ENCODE measurements at places on chromosomes 12 and 14. TPM values are rescaled to one million over a fixed set of nuclear protein-coding genes. Genes with fewer than 3 reads are reported as not detected.

Gene SMCO2
- not detected for polyA plus RNA-seq

Gene SERPINA12
- not detected for polyA plus RNA-seq

Gene SLCO1B1
- not detected for polyA plus RNA-seq

Gene SMIM41
- not detected for polyA plus RNA-seq

Gene KRT2
- 0.51 TPM for polyA plus RNA-seq

Gene FAM181A
- not detected for polyA plus RNA-seq

Gene RASAL1
- polyA plus RNA-seq: not detected

Gene ASB2
- polyA plus RNA-seq: 4.2 TPM

Gene AQP2
- polyA plus RNA-seq: not detected

Gene MGAT4C
- polyA plus RNA-seq: not detected

GRCh38 chr14:105889666-105890473, 363.5 kb downstream of the TMEM121 start:
- no peak overlapping the region for H3K4me3 ChIP-seq
- H3K27ac ChIP-seq: no peak overlapping the region
- H3K27me3 ChIP-seq: peaks cover 1% of the 10 kb centered on the region
- no peaks in the 10 kb centered on the region for H3K4me1 ChIP-seq

DNA sequence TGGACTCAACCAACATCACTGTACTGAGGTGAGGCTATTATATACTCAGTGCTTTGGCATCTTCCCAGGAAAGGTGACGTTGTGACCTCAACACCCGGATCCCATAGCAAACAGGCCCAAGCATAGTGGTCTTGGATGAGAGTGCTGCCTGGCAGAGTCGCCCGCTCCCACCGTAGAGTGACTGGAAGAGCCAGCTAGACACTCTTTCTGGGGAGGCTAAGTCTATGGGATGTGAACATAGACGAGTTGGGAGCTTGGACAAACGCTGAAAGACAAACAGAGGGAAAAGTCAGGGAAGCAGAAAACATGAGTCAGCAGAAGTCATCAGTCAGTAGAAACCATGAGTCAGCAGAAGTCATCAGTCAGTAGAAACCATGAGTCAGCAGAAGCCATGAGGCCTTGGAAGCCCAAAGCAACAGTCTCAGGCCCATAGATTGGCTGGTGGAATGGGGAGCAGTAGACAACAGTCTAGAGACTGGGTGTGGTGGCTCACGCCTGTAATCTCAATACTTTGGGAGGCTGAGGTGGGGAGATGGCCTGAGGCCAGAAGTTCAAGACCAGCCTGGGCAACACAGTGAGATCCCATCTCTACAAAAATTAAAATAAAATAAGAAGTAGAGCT, 66.4 kb upstream of the MAP1LC3B2 start:
- no peaks in the 10 kb centered on the region for H3K36me3 ChIP-seq
- H3K27me3 ChIP-seq: peaks cover 6% of the 10 kb centered on the region
- DNase-seq: no peak
- H3K4me1 ChIP-seq: no peaks in the 10 kb centered on the region

- H3K36me3 ChIP-seq: no peaks in the 10 kb centered on the region
- no peaks in the 10 kb centered on the region for H3K4me1 ChIP-seq
- H3K27ac ChIP-seq: no peak overlapping the region
- DNase-seq: no peak
- peak overlapping the region; percentile 7 for H3K4me3 ChIP-seq
Measured at GRCh38 chr12:80707830-80708258, 410 bp downstream of the MYF6 start.

DNA sequence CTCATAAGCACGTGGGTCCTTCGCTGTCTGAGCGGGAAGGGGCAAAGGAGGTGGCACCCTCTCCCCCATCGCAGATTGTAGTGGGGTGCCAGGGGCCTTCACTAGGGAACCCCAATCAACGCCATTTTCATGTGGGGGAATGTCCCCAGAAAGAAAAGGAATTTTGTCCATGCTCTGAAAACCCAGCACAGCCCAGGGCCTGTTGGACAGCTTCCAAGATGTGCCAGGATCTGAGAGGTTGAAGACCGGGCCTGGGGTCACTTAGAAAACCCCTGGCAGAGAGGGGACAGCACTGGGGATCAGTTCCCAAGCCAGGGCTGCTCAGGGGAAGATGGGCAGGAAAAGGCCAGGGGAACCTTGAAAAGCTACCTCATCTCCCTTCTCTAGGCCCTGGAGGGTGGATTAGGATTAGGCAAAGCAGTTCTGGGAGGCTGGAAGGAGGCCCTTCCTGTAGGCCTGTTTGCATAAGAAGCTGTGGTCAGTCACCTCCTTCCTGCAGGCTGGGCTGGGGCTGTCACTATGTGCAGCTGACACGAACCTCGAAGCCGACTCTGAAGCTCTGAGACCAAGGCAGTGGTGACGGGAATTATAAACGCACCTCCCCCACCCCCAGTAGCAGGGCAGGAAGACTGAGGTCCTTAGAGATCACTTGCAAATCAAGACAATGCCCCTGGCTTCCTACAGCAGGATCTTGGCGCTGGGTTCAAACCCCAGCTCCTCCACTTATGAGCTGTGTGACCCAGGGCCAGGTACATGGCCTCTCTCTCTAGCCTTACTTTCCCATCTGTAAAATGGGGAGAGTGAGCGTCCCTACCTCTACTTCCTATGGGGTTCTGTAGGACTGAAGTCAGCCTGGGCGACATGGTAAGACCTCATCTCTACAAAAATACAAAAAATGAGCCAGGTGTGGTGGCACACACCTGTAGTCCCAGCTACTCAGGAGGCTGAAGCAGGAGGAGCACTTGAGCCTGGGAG, 29.0 kb downstream of the TESC start:
- peak; percentile 30 for DNase-seq
- peak overlapping the region; percentile 60 for H3K27ac ChIP-seq
- peaks cover 2% of the 10 kb centered on the region for H3K27me3 ChIP-seq
- H3K4me3 ChIP-seq: peak overlapping the region; percentile 38

DNA sequence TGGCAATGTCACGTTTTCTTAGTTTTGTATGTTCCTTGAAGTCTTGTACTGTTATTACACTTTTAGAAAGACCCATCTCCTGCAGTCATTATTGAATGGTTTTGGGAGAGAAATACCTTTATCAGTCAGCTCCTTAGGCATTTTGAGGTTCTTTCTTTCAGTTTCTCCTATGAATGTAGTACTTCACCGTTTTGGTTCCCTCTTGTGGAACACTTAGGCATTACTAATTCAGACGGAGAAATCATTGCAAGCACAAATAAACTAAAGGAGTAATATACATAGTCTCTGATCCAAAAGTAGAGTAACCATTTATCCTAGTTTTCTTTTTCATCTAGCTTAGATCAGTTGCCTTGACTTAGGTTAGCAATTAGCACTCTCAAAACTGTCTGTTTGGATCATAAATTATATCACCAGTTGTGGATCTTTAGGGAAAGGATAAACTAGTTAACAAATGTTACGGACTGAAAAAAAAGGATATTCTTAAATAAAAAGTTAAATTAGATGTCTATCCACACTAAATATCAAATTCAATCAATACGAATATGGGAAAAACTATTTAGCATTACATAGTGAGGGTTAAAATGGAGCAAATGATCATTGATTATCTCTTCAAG, 1538.3 kb upstream of the SEL1L start:
- no peaks in the 10 kb centered on the region for H3K27me3 ChIP-seq
- H3K27ac ChIP-seq: no peak overlapping the region
- DNase-seq: no peak
- H3K4me1 ChIP-seq: no peaks in the 10 kb centered on the region

DNA sequence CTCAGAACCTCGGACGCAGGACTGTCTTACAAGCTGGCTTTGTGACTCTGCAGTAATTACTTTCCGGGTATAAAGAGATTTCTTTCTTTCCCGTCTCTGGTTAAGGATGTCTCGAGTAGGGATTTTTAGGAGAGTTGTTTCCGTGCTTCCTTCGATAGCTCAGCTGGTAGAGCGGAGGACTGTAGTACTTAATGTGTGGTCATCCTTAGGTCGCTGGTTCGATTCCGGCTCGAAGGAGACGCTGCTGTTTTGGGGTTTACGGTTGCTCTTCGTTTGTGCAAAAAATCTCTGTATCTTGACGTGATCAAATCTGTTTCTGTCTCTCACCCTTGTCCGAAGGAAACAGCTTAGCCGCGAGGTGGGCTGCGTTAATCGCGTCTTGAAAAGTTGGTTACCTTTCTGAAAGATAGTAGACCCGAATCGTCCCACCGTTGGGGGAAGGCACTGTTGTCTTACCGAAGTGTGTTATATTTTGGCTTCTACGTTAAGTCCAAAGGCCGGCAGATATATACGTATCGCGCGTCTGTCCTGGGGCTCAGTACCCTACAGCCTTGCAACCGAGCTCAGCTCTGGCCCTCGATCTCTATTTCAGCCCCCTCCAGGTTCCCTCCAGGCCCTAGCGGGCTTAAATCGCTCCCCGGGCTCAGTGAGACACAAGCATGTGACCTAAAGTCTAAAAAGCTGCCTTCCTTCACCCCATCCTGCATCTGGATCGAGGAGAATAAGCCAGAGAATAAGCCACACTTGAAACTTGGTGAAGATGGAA, 1.1 kb upstream of the RNASE4 start:
- H3K27me3 ChIP-seq: no peaks in the 10 kb centered on the region
- no peak overlapping the region for H3K4me3 ChIP-seq
- peaks cover 8% of the 10 kb centered on the region for H3K4me1 ChIP-seq
- H3K27ac ChIP-seq: no peak overlapping the region

DNA sequence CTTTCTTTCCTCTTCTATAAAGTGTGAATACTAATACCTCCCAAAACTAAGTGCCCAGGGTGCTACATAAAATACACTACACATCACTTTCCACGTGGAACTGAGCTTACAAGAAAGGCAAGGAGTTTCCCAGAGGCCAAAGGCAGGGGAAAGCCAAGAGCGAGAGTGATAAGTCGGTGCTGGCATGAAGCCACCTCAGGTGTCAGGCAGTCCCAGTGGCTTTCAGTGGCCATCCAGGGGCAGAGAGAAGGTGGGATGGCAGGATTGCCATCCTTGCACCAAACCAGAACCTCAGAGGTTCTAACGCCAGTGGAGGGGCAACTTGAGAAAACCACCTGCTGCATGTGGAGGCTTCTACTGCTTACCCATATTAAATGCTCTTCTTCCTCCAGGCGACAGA, 79.7 kb upstream of the DIO3 start:
- no peak overlapping the region for H3K4me3 ChIP-seq
- no peaks in the 10 kb centered on the region for H3K36me3 ChIP-seq

- H3K36me3 ChIP-seq: no peaks in the 10 kb centered on the region
- no peak overlapping the region for H3K27ac ChIP-seq
- H3K27me3 ChIP-seq: peaks cover 3% of the 10 kb centered on the region
- H3K4me3 ChIP-seq: peak overlapping the region; percentile 93
- no peak for DNase-seq
- peaks cover 15% of the 10 kb centered on the region for H3K4me1 ChIP-seq
Measured at GRCh38 chr14:69190191-69190590, 1.1 kb upstream of the EXD2 start.

DNA sequence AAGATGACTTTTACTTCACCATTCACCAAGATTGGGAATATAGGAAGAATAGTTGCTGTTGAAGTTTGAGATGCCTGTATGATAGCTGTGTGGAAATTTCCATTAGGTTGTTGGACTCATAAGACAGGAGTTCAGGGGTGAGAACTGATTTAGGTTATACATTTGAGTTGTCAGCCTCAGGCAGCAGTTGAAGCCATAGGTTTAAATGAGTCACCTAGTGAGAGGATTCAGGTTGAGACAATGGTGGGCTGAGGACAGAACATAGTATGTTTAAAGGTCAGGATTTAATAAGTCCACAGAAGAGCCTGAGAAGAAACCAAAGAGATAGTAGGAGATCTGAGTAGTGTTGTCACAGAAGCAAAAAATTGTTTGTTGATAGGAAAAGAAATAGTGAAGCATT, 63.6 kb upstream of the MON2 start:
- no peak for DNase-seq
- peak overlapping the region; percentile 19 for H3K27ac ChIP-seq
- H3K27me3 ChIP-seq: no peaks in the 10 kb centered on the region
- H3K4me3 ChIP-seq: no peak overlapping the region
- H3K4me1 ChIP-seq: no peaks in the 10 kb centered on the region

DNA sequence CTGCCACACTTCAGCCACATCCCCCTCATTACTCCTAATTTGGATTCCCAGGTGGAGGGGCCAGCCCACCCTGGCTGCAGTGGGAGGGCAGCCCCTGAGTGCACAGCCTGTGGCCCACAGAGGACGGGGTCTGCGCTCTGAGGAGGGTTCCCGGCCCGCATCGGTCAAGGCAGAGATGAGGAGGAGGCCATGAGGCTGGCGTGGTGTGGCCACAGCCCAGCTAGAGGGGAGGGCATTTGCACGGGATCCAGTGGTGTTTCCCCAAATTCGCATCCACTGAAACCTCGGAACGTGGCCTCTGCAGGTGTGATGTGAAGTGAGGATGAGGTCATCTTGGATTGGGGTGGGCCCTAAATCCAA, 38.1 kb upstream of the FBRSL1 start:
- DNase-seq: no peak
- H3K4me1 ChIP-seq: peaks cover 25% of the 10 kb centered on the region
- no peaks in the 10 kb centered on the region for H3K36me3 ChIP-seq
- no peak overlapping the region for H3K27ac ChIP-seq
- H3K4me3 ChIP-seq: no peak overlapping the region

DNA sequence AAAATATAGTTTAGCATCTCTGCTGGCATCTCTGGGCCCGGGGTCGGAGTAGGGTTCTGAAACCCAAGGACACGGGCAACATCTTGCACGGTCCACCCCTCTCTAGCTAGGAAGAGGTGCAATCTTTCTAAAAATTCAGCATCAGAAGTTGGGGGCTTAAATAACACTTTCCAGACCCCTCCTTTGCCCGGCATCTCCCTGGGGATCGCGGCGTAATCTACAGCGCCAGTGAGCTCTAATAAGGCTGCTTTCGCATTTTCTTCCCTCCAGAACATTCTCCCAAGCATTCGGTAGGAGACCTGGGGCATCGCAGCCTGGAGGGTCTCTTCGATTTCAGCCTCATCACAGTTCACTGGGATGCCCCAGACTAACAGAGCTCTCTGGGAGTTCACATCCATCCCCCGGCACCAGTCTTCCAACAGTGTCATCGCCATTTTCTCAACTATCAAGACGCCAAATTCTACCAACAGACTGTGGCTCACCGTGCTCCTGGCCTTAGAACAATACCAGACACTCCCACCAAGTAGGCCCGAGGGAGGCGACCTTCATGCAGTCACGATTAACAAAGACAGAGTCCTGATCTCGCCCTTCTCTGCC, 880 bp downstream of the PNMA1 start:
- no peaks in the 10 kb centered on the region for H3K36me3 ChIP-seq
- H3K27ac ChIP-seq: peak overlapping the region; percentile 91
- peaks cover 26% of the 10 kb centered on the region for H3K4me1 ChIP-seq
- H3K4me3 ChIP-seq: peak overlapping the region; percentile 92

DNA sequence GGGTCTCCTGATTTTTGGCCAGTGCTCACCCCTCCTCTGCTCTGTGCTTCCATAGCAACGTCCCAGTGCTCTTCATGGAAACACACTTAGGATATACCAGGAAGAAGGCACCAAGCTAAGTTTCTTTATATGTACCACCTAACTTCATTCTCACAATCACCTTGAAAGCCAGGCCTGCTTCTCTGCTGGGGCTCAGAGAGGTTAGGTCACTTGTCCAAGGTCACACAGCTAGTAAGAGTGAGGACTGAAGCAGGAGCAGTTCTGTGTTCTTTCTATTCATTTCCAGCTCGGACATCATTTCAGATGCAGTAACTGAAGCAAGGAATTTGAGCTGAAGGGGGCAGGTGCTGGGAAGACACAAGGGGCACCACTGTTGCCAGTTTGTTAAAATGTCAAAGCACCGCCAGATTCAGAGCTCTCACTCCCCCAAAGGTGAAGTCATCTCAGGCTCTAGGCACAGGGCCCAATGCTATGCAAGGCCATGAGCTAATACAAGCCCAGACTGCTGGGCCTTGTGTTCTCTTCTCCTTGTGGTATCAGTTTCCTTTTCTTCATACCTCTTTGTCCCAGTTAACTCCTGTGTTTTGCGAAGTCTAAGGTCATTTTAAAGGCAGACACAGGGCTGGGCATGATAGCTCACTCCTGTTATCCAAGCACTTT, 19.7 kb upstream of the YY1 start:
- H3K4me3 ChIP-seq: no peak overlapping the region
- H3K27ac ChIP-seq: no peak overlapping the region
- DNase-seq: no peak
- peaks cover 2% of the 10 kb centered on the region for H3K27me3 ChIP-seq
- H3K36me3 ChIP-seq: no peaks in the 10 kb centered on the region
